ENCODE measurements at places on chromosomes 2 and 18.

- DNase-seq, result no peak
These were observed 44.1 kb upstream of the EPAS1 start for GRCh38 chr2:46252891-46253659.

- DNase-seq, result peak; percentile 3
These were observed 81.8 kb upstream of the GAREM1 start for GRCh38 chr18:32552421-32553030.

DNA sequence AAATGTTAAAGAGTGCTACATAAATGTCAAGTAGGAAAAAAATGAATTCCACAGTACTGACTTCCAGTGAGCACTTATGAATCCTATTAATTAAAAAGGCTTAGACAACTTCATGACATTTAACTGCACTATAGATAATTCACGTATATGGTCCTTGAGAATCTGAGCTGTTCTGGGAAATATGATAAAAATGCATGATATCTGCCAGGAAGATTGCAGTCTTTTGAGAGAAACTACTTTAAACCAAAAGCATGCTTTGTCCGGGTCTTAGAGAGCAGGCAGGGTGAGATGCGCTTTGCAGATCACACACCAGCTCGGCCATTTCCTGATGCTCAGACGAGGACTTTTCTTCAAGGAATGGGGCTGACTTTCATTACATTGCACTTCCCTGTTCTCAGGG is 42.6 kb downstream of the CMPK2 start:
- DNase-seq, result no peak

DNA sequence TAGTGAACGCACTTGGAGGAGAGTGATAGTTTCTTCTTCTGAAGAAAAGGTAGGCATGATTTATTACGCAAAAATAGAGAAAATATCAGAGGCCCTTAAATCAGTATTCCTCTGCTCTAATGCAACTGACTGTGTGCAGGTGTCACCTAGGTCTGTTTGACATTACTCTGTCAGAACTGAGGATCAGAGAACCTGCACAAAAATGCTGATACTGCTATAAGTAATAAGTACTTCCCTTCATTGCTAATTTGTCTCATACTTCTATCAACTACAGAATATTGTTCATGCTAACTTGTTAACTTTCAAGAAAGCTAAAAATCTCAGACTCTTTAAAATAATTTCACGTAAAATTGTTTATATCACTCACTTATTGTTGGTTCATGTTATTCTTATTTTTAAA is 358.5 kb downstream of the ZNF804A start:
- no peak for DNase-seq

GRCh38 chr2:86593266-86593665 is 30.0 kb upstream of the CHMP3 start:
- DNase-seq, result no peak

- no peak for DNase-seq
These were observed 14.5 kb upstream of the ST8SIA3 start for GRCh38 chr18:57337890-57338289.

DNA sequence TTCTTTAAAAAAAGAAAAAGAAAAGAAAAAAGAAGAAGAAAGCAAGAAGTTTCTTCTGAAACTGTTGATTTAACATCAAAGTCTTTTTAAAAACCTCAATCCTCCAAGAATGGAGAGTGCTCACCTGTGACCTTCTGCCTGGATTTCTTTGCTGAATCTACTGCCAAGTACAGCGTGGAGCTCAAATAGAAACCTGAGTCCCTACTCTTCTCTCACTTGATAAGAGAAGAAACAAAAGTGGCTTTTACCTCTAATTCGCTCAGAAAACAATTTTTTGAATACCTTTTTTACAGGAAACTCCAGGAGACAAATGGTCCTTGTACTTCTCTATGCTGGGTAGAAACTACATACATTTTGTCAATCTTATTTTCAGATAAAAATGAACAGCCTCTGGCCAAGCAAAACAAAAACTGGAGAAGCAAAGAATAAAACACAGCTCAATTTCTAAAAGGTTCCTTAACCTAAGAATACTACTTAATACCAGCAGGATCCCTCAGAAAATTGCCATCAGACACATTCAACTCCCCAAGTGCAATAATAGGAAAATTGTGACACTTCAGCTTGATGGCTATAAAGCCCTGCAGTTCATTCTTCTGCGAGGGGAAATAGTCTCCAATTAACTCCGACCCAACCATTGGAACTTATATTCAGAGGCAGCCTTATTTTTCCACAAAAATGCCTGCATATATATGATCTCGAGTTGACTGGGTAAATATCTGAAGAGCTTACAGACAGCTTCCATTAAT is 85.8 kb downstream of the GRB14 start:
- DNase-seq, result no peak
